Mesothelial cell of epicardium (in vitro differentiated cells): ENCODE measurements at places on chromosomes 13 and 19. TPM values are rescaled to one million over a fixed set of nuclear protein-coding genes. Genes with fewer than 3 reads are reported as not detected.

DNA sequence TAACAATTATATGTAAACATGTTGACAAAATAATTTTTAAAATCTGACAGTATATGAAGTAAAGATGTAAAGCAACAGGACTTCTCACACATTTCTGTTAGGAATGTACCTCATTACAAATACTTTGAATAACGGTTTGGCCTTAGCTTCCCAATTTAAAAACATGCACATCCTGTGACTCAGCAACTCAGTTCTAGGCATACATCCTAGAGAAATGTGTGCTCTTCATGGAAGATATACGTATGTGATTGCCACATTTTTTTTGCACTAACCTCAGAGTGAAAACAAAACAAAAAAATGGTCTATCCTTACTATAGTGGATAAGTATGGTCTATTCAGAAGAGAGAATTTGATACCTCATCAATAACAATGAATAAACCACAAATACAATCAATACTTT lies 314.6 kb downstream of the LIG4 start:
- DNase-seq: no peak
- H3K36me3 ChIP-seq: no peaks in the 10 kb centered on the region
- H3K4me1 ChIP-seq: no peaks in the 10 kb centered on the region
- H3K4me3 ChIP-seq: no peak overlapping the region

Gene GRK1
- total RNA-seq: 0.20 to 0.41 TPM (median 0.34 TPM) in 3 replicates

Gene SLITRK5
- total RNA-seq: 2.3 to 2.7 TPM (median 2.4 TPM) in 3 replicates

GRCh38 chr13:21546372-21546771 lies 57.6 kb downstream of the MICU2 start:
- no peaks in the 10 kb centered on the region for H3K27me3 ChIP-seq
- no peak overlapping the region for H3K4me3 ChIP-seq
- no peak for DNase-seq
- no peak overlapping the region for H3K27ac ChIP-seq
- peaks cover 21% of the 10 kb centered on the region for H3K36me3 ChIP-seq
- H3K4me1 ChIP-seq: peaks cover 5% of the 10 kb centered on the region

GRCh38 chr19:47447470-47448359 lies 24.0 kb downstream of the SLC8A2 start:
- no peak overlapping the region for H3K27ac ChIP-seq
- H3K4me1 ChIP-seq: peaks cover 17% of the 10 kb centered on the region
- peaks cover 92% of the 10 kb centered on the region for H3K27me3 ChIP-seq
- H3K36me3 ChIP-seq: no peaks in the 10 kb centered on the region

Gene PCDH20
- 3.3 to 3.6 TPM (median 3.4 TPM) in 3 replicates for total RNA-seq

Gene PGLYRP2
- not detected in 3 replicates for total RNA-seq

DNA sequence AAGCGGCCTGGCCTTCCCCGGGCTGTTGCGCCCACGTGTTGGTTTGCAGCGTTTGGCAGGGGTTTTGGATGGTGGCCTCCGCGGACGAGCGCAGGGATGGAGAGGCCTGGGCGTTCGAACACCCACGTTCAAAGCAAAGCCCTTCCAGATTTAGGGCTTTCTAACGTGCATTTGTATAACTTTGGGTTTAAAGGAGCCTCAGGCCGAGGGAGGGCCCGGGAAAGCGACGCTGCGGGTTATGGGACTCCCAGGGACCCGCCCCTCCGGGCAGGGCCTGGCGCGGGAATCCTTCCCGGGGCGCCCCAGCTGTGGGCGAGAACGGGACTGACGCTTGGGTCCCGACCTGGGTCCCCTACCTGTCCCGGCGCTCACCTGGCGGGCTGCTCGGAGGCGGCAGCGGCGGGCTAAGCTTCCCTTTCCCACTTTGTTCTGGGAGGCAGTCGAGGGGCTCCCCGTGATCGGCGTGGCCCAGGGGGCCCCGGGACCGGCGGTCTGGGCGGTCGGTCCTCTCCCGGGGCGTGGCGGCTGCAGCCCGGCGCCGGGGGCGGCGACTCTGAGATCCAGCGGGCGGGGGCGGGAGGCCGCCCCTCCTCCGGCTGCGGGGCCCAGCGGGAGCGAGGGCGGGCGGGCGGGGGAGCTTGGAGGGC lies at the start of gene FBXO17:
Gene FBXO17 (minus strand): TSS at position 529 of the 647 bp plus-strand sequence. CDS start 25,423 bp downstream, outside the sequence.
- peak within 1 kb of the TSS; percentile 98 for H3K27ac ChIP-seq
- peak within 1 kb of the TSS; percentile 92 for H3K4me3 ChIP-seq
- peak; percentile 39 for DNase-seq
- H3K27me3 ChIP-seq: no peaks in the 10 kb centered on the region

- H3K4me1 ChIP-seq: peaks cover 9% of the 10 kb centered on the region
- no peak for DNase-seq
- no peak overlapping the region for H3K4me3 ChIP-seq
- H3K36me3 ChIP-seq: peaks cover 6% of the 10 kb centered on the region
- no peaks in the 10 kb centered on the region for H3K27me3 ChIP-seq
Measured at GRCh38 chr13:48772908-48773307, 119.2 kb downstream of the CYSLTR2 start.

DNA sequence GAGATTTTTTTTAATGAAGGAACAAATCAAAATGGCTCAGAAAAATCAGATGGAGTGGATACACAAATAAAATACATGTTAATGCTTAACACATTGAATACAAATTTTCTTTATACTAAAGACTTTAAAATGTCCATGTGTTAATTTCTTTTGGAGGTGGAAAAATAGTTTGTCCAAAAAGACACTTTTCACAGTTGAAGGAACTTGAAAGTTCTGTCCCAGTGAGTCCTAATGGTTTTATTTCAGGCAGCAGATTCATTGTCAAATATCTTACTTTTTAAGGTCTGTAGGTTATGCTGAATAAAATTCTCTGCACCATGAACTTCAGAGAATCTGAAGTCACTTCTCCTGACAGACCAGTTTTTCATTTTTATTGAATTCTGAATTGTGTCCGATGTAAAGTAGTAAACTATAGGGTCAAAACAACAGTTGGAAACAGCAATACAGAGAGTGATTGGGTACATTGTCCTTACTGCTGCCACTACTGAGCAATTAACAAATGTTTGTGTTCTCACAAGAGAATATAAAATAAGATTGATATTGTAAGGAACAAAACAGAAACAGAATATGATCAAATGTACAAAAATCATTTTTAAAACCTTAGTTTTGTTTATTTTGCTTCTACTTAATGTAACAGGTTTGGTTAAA lies 1.6 kb downstream of the LPAR6 start:
- peaks cover 9% of the 10 kb centered on the region for H3K36me3 ChIP-seq
- H3K4me1 ChIP-seq: peaks cover 42% of the 10 kb centered on the region
- peak overlapping the region; percentile 98 for H3K27ac ChIP-seq
- peak overlapping the region; percentile 89 for H3K4me3 ChIP-seq

GRCh38 chr19:30923096-30923495 lies 426.1 kb downstream of the TSHZ3 start:
- peaks cover 63% of the 10 kb centered on the region for H3K27me3 ChIP-seq
- H3K4me3 ChIP-seq: no peak overlapping the region
- H3K4me1 ChIP-seq: no peaks in the 10 kb centered on the region
- no peak overlapping the region for H3K27ac ChIP-seq

- H3K4me1 ChIP-seq: no peaks in the 10 kb centered on the region
- H3K27me3 ChIP-seq: no peaks in the 10 kb centered on the region
- H3K36me3 ChIP-seq: peaks cover 34% of the 10 kb centered on the region
Measured at GRCh38 chr19:42206871-42207755, 10.4 kb downstream of the DEDD2 start.

GRCh38 chr19:54160182-54160811 lies 776 bp upstream of the LENG1 start:
- DNase-seq: no peak
- peak overlapping the region; percentile 99 for H3K4me3 ChIP-seq
- peaks cover 37% of the 10 kb centered on the region for H3K4me1 ChIP-seq

GRCh38 chr13:96285729-96286128 lies 195.8 kb downstream of the HS6ST3 start:
- H3K4me3 ChIP-seq: no peak overlapping the region
- no peaks in the 10 kb centered on the region for H3K36me3 ChIP-seq
- no peaks in the 10 kb centered on the region for H3K4me1 ChIP-seq
- no peak for DNase-seq

DNA sequence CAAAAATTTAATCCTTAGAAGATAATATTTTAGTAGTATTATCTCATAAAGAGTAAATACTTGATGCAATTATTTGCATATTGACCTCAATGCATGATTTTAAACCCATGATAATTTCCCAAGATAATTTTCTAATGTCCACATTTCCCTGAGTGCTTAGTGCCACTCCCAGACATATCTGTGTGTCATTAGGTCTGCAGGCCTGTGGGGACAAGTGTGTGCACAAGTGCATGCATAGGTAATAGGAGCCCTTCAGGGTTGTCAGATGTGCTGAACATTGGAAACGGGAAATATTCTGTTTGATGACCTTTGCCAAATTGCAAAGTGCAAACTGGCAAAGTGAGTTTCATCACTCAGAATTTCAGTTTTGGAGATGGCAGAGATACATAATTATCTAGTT lies 369.9 kb downstream of the KLF5 start:
- H3K27ac ChIP-seq: peak overlapping the region; percentile 84
- H3K27me3 ChIP-seq: no peaks in the 10 kb centered on the region
- DNase-seq: no peak
- H3K4me1 ChIP-seq: peaks cover 21% of the 10 kb centered on the region

Gene FXYD7
- 0.41 to 1.3 TPM (median 0.69 TPM) in 3 replicates for total RNA-seq

- H3K4me1 ChIP-seq: peaks cover 37% of the 10 kb centered on the region
- no peaks in the 10 kb centered on the region for H3K27me3 ChIP-seq
- DNase-seq: no peak
- peaks cover 18% of the 10 kb centered on the region for H3K36me3 ChIP-seq
Measured at GRCh38 chr19:42276821-42277220, 7.8 kb downstream of the CIC start.

GRCh38 chr19:3095441-3096191 lies 1.5 kb downstream of the GNA11 start:
- no peaks in the 10 kb centered on the region for H3K36me3 ChIP-seq
- peak overlapping the region; percentile 72 for H3K27ac ChIP-seq
- H3K4me1 ChIP-seq: peaks cover 21% of the 10 kb centered on the region
- H3K4me3 ChIP-seq: peak overlapping the region; percentile 80

DNA sequence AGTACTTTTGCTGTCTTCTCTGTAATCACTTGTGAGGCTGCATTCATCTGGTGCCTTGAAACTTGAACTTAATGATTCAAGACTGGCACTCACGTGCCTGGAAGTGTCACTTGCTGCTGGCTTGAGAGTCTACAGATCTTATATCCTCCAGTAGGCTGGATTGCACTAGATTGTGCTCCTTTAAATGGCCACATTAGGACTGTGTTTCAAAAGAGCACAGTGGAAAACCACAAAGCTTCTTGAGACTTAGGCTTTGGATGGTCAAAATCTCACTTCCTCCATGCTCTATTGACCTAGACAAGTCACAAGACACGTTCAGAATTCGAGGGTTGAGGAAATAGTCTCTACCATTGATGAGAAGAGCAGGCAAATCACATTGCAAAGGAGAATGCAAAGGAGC lies 1278.8 kb upstream of the MIR17HG start:
- no peaks in the 10 kb centered on the region for H3K36me3 ChIP-seq
- H3K4me1 ChIP-seq: no peaks in the 10 kb centered on the region
- no peak overlapping the region for H3K27ac ChIP-seq
- H3K27me3 ChIP-seq: no peaks in the 10 kb centered on the region
- DNase-seq: no peak
- H3K4me3 ChIP-seq: no peak overlapping the region

DNA sequence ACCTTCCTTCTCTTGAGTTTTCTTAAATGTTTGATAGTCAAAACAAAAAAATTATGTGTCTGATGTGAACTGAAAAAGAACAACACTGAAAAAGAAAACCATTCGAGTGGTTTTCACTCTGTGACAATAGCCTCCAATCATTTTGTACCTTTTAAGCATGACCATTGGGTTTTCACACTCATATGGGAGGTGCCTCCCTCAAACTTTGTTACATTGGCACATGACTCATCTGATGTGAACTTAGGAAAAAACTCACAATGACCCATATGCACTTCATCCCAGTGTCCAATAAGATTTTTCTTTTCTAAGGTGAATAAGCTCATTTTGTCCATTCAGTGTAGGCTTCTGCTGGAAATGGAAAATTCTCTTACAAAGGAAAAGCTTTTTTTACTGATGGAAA lies 66.6 kb upstream of the XPO4 start:
- H3K4me3 ChIP-seq: no peak overlapping the region
- no peaks in the 10 kb centered on the region for H3K27me3 ChIP-seq
- no peak overlapping the region for H3K27ac ChIP-seq
- H3K36me3 ChIP-seq: peaks cover 16% of the 10 kb centered on the region
- no peaks in the 10 kb centered on the region for H3K4me1 ChIP-seq

DNA sequence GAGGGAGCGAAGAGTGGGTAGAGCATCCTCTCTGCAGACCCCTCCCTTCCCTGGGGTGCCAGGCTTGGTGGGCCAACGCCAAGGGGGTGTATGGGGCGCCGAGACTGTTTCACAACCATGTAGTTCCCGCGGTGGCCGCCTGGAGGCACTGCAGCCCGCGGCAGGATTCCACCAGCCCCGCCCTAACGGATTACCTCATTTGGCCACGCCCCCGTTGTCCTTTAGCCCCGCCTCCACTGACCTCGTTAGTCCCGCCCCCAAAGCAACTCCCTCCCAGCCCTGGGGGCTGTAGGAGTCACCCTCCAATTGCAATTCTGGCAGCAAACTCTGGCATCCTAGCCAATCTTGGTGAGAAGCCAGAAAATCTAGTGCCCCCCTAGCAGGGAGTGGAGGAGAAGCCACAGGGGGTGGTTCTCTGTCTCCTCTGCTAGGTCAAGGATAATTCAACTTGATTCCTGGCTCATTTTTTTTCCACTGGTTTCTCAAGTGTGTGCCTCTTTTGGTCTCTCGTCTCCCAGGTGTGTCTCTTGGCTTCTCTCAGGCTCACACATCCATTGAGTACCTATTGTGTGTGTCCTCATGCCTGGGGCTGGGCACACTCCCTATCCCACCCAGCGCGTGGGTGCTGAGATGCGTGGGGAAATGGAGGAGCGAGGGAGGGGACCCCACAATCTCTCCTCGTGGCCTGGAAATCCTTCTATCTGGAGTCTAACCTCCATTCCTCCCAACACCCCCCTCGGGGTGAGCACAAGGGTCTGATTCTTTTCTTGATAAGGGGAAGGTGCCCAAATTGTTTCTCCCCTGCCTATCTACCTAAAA lies 2.0 kb downstream of the OLFM2 start:
- peaks cover 8% of the 10 kb centered on the region for H3K27me3 ChIP-seq
- DNase-seq: peak; percentile 96
- H3K4me1 ChIP-seq: peaks cover 31% of the 10 kb centered on the region
- H3K4me3 ChIP-seq: peak overlapping the region; percentile 86
- H3K36me3 ChIP-seq: peaks cover 3% of the 10 kb centered on the region

DNA sequence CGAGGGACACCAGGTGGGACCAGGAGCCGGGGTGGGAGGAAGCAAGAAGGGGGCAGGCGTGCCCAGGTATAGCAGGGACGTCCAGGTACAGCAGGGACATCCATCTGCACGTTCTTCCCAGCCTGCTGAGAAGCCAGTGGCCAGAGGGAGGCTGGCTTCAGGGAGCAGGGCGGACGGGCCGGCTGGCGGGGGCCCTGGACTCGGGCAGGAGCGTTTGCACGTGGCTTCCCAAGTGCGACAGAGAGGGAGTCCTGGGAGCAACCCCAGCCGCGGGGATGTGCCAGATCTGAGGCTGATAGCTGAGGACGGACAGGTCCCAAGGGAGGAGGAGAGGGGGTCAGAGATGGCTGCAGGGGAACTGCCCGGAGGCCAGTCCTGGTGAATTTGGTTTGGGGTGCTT lies 36.7 kb downstream of the MYO9B start:
- no peak overlapping the region for H3K4me3 ChIP-seq
- H3K4me1 ChIP-seq: peaks cover 12% of the 10 kb centered on the region
- no peaks in the 10 kb centered on the region for H3K27me3 ChIP-seq
